Stimulated activated naive CD4-positive, alpha-beta T cell (primary cell): ENCODE measurements at places on chromosomes 12 and 14.

GRCh38 chr12:13534645-13535398, 338.3 kb downstream of the EMP1 start:
- no peak for DNase-seq

- DNase-seq: no peak
Observed at GRCh38 chr14:97513891-97514290, 716.7 kb downstream of the VRK1 start.

DNA sequence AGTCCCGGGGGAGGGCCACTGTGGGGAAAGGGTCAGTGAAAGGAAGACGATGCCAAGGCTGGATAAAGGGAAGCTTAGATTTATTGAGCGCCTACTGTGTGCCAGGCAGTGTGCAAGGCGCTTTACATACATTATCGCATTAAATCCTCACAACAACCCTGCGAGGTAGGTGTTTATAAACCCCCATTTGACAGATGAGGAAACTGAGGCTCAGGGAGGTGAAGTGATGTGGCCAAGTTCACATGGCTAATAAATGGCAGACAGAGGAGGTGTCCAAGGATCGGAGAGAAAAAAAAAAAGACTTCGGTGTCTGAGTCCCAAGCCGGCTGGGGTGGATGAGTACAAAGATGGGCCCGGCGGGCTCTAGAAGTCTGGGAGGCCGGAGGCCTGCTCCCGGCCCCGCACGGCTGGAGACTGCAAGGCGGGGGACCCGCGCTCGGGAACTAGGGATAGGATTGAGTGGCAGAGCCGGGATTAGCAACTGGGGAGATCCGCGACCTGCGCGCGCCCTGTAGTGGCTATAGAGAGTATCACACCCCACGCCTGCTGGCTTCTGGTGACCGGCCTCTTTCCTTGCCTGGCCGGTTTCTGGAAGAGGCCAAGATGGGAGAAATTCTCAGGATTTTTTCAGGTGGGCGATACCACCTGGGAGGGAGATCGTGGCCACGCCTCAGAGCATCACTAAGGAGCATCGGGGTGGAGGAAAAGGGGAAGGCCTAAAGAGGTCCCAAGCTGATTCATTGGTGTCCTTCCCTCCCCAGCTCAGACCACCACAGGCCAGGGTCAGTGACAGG, 3.9 kb downstream of the DDN start:
- peak; percentile 16 for DNase-seq

- DNase-seq: no peak
Observed at GRCh38 chr12:75760573-75761294, 249.3 kb upstream of the KRR1 start.

- no peak for DNase-seq
Observed at GRCh38 chr12:19963972-19964371, 404.4 kb upstream of the PDE3A start.
